HepG2 (cell line): ENCODE measurements at places on chromosomes 6 and 20. TPM values are rescaled to one million over a fixed set of nuclear protein-coding genes. Genes with fewer than 3 reads are reported as not detected.

Gene NRSN1
- polyA plus RNA-seq, result not detected in 2 replicates

- no peaks in the 10 kb centered on the region for H3K27me3 ChIP-seq
- H3K4me3 ChIP-seq, result peak overlapping the region; percentile 75
Observed at GRCh38 chr20:50728981-50729874, 2.2 kb upstream of the PARD6B start.

Gene SMLR1
- 37.9 and 41.8 TPM in 2 replicates for polyA plus RNA-seq

Gene C20orf96
- 18.2 and 20.6 TPM in 2 replicates for polyA plus RNA-seq

DNA sequence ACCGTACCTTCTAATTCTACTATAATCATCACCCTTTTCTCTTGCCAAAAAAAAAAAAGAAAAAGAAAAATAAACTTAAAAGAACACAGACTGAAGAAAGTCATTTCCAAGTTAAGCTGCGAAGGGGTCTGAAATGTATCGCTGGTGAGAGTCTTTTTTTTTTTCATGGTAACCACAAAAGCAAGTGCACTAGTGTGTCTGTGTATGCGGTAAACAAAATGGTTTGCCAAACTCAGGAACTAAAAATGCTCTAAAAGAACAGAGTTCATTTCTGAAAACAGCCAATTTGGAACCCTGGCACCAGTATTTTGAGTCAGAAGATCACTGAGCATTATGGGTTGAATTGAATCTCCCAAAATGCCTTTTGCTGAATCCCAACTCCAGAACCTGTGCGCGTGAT is 46.6 kb downstream of the CDH4 start:
- no peak overlapping the region for H3K4me3 ChIP-seq
- H3K36me3 ChIP-seq, result no peaks in the 10 kb centered on the region
- no peak for DNase-seq
- H3K4me1 ChIP-seq, result no peaks in the 10 kb centered on the region

DNA sequence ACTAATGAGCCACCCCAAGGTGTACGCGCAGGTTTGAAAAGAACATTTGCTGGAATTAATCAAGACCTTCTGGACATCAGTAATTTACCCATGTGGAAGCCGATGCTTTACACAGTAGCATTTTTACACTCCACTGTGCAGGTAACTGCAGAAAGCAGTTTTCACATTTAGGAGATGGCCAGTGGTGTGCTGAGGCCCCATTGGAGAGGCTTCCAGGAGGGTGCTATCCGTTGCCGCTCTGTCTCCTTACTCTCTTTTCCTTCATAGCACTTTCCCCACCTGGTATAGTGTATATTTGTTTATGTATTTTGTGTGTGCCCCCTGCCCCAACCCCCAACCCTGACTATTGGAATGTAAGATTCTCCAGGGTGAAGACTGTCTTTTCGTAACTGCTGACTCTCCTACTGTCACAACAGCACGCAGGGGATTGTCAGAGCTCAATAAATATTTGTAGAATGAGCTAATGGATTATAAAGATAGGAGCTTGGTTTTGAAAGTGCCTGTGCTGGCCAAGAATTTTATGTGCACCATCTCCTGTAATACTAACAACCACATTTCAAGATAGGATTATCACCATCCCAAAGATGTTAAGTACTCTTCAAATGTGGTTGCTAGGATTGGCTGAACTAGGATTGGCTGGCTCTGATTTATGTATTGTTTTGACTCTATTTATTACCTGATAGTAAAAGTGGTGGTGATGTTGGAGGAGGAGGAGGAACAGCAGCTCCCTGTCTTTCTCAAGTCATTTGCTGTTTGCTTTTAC is 74.0 kb upstream of the GLP1R start:
- no peak overlapping the region for H3K4me3 ChIP-seq
- H3K27me3 ChIP-seq, result no peaks in the 10 kb centered on the region
- H3K27ac ChIP-seq, result no peak overlapping the region

DNA sequence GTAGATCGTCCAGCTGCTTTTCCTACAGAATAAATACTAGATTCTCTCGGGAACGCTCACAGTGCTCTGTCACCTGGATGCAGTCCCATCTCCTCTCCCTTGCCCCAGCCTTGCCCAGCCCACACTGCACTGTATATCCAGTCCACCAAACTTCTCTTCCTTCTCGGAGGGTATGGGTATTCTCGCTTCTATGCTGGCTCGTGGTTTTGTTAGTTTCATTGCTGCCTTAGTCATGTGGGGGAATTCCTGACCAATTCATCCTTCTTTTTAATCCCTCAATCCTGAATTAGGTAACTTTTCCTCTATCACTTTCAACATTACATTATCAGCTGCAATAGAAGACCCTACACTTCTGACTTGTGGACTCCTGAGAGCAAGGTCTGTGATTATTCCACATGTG is 252.4 kb downstream of the GMDS start:
- H3K4me3 ChIP-seq, result no peak overlapping the region
- no peaks in the 10 kb centered on the region for H3K36me3 ChIP-seq
- peaks cover 12% of the 10 kb centered on the region for H3K4me1 ChIP-seq
- H3K27me3 ChIP-seq, result no peaks in the 10 kb centered on the region

Gene FAM83B
- not detected in 2 replicates for polyA plus RNA-seq

Gene KCNK15
- 0.03 TPM in 1 of 2 replicates, not detected in the other for polyA plus RNA-seq

GRCh38 chr6:114084327-114084890 is 113.5 kb upstream of the HDAC2 start:
- H3K4me3 ChIP-seq, result no peak overlapping the region
- no peaks in the 10 kb centered on the region for H3K27me3 ChIP-seq
- no peak for DNase-seq
- H3K27ac ChIP-seq, result no peak overlapping the region
- no peaks in the 10 kb centered on the region for H3K36me3 ChIP-seq

Gene LTV1
- polyA plus RNA-seq, result 15.9 and 21.1 TPM in 2 replicates

DNA sequence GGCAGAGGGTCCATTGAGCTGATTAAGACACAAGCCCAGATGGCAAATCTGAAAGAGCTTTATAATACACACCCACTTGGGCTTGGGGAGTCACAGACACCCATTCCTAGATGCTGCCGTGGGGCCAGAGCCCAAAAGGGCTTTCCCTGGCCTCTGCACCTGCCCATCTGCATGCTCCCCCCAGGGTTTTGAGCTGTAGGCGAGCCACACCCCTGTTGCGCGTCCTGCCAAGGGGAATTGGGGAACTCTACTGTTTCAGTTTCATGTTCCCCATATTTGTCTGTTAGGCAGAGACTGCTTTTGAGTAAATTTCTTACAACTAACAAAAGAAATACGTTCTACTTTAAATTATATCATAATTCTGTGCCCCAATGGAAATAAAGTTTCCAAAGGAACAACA is 52.9 kb upstream of the FNDC1 start:
- H3K4me3 ChIP-seq, result no peak overlapping the region
- no peaks in the 10 kb centered on the region for H3K36me3 ChIP-seq
- no peak overlapping the region for H3K27ac ChIP-seq
- DNase-seq, result no peak
- H3K4me1 ChIP-seq, result no peaks in the 10 kb centered on the region

- no peak for DNase-seq
- H3K27me3 ChIP-seq, result no peaks in the 10 kb centered on the region
- no peak overlapping the region for H3K4me3 ChIP-seq
Observed at GRCh38 chr6:128167552-128167951, 266.7 kb upstream of the THEMIS start.

DNA sequence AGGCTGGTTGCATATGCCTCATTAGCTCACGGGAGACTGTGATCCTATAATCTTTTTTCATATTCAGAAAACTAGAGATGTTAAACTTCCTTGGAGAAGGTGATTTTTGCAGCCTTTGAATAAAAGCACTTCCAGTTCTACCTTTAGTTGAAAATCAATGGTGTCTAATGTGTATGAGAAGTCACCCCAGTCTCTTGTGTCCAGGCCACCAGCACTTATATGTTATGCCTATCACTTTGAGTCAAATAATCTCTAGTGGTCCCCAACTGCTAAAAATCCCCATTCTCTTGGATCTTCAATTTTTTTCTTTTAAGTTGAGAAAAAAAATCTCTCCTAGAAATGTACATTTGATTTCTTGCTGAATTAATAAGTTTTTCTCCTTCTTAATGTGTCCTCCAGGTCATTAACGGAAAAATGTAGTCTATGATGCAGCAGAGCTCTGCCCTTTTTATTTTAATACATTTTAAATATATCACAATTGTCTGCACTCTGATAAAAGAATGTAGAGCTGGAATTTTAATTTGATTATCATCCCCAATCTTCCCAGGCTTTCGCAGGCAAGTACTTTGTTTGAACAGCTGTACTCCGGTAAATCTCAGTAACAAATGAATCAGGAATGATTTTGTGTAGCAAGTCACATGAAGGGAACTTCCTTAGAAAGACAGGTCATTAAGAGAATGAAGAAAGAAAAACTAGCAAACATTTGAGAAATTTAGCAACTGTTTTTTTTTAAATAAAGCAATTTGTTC is 147.0 kb downstream of the SOX4 start:
- no peaks in the 10 kb centered on the region for H3K4me1 ChIP-seq
- H3K27me3 ChIP-seq, result no peaks in the 10 kb centered on the region
- no peak overlapping the region for H3K27ac ChIP-seq
- no peaks in the 10 kb centered on the region for H3K36me3 ChIP-seq

Gene C6orf163
- polyA plus RNA-seq, result 0.62 and 1.0 TPM in 2 replicates

GRCh38 chr6:112357791-112358190 is 10.7 kb downstream of the RFPL4B start:
- H3K36me3 ChIP-seq, result no peaks in the 10 kb centered on the region
- H3K4me1 ChIP-seq, result no peaks in the 10 kb centered on the region
- DNase-seq, result no peak
- H3K27ac ChIP-seq, result no peak overlapping the region
- H3K4me3 ChIP-seq, result no peak overlapping the region

Gene PRSS16
- polyA plus RNA-seq, result not detected in 2 replicates

DNA sequence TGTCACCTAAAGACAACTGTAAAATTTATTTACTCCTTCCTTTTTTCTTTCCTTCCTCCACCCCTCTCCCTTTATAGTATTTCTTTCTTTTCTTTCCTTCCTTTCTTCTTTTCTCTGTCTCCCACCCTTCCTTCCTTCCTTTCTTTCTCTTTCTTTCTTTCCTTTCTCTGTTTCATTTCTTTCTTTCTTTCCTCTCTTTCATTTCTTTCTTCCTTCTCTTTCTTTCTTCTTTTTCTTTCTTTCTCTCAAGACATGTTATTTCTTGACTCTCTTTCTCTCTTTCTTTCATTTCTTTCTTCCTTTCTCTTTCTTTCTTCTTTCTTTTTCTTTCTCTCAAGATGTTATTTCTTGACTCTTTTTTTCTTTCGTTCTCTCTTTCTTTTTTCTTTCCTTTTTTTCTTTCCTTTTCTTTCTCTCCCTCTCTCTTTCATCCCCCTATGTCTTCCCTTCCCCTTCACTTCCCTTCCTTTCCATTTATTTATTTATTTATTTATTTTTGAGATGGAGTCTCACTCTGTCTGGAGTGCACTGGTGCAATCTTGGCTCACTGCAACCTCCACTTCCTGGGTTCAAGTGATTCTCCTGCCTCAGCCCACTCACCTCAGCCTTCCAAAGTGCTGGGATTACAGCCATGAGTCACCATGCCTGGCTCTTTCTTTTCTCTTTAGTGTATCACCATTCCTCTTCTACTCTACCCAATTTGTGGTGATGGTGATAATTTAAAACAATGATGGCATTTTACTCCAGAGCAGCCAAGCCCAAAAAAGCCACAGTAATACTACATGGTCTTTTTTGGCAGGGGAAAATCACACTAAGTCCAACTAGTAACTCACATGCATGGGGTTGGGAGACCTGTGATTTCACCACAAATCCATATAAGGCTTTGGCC is 188.2 kb downstream of the ADGRG6 start:
- no peaks in the 10 kb centered on the region for H3K36me3 ChIP-seq
- H3K27me3 ChIP-seq, result no peaks in the 10 kb centered on the region
- H3K4me3 ChIP-seq, result no peak overlapping the region
- H3K27ac ChIP-seq, result no peak overlapping the region
- DNase-seq, result no peak

Gene RBM24
- polyA plus RNA-seq, result 14.2 and 17.4 TPM in 2 replicates

Gene OLIG3
- 0.03 TPM in 1 of 2 replicates, not detected in the other for polyA plus RNA-seq

DNA sequence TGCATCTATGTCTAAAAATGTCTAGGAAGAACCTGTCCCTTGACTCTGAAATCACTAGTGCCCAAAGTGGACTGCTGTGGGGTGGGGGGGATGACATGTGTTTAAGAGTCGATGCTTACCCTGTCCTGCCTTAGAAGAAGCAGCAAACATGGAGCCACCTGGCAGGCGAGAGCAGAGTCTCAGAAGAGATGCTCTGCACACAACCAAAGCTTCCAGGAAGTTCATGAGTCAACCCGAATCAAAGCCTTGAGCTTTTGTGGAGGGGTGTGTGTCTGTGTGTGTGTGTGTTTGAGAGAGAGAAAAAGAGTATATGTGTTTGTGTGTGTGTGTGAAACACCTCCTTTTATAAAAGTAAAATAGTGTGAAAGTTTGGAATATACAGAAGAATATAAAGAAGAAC is 269.9 kb downstream of the ALDH8A1 start:
- H3K4me3 ChIP-seq, result no peak overlapping the region
- no peak for DNase-seq
- H3K27ac ChIP-seq, result no peak overlapping the region
- no peaks in the 10 kb centered on the region for H3K36me3 ChIP-seq
- H3K27me3 ChIP-seq, result no peaks in the 10 kb centered on the region

Gene CTCFL
- polyA plus RNA-seq, result 0.04 and 0.05 TPM in 2 replicates

DNA sequence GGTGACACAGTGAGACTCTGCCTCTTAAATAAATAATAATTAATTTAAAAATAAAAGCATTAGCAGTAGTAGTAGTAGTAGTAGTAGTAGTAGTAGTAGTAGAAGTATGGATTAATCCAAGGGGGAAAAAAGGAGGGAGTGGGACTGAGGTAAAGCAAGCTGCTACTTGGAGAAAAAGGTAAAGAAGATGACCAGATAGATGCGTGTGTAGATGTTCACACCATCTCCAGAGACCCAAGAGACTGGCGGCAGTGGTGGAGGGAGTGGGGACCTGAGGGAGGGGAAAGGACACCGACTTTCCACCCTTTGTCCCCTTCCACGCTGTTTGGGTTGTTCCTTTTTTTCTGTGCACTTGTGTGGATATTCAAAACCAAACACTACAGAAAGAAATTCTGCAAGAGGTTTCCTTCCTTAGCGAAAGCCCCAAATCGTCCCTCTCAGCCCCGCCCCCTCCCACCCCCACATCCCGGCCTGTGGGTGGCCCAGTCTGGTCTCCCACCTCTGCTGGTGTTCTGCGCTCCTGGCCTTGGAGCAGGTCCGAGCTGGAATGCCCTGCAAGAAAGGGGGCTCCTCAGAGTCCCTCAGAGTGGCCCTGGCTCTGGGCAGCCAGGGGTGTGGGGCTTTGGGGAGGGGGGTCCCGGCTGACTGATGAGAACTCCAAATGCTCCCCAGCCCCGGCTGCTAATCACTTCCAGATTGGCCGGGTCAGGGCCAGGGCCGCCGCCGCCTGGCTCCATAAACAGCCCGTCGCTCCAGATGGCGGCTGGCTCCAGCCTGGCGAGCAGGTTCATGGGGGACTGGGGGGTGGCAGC is 60.2 kb downstream of the UBE2V1 start:
- H3K4me3 ChIP-seq, result no peak overlapping the region
- no peak for DNase-seq
- 0 out of 2 replicates have a peak, but pooled peaks cover 2% of the 10 kb centered on the region for H3K27me3 ChIP-seq
- H3K4me1 ChIP-seq, result peaks cover 51% of the 10 kb centered on the region

DNA sequence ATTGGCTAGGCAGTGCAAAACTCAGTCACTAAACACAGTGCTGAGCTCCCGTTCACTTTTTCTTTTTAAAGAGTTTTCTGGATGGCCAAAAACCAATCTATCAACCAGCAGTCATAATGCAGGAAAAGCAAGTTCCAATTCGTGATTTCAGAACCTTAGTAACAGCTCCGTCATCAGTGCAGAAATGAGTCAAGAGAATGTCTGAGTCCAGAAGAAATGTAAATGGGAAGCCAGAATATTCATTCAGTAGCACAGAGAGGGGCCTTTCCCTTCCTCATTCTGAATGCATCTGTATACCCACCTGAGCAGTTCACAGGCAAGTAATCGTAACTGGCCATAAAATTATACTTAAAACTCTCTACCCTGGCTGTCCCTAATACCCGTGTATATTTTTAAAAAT is 20.4 kb downstream of the HUS1B start:
- H3K27ac ChIP-seq, result no peak overlapping the region
- no peak for DNase-seq
- no peaks in the 10 kb centered on the region for H3K4me1 ChIP-seq
- no peaks in the 10 kb centered on the region for H3K27me3 ChIP-seq
- H3K36me3 ChIP-seq, result 0 out of 2 replicates have a peak, but pooled peaks cover 3% of the 10 kb centered on the region
